Camera-type eye (tissue), 1 donor: ENCODE measurements at places on chromosomes 6 and 20. TPM values are rescaled to one million over a fixed set of nuclear protein-coding genes. Genes with fewer than 3 reads are reported as not detected.

PROCR gene
- total RNA-seq, result 22.7 TPM

TAGAP gene
- 1.4 TPM for total RNA-seq

EEF1A2 gene
- total RNA-seq, result 87.6 TPM

CCM2L gene
- 4.8 TPM for total RNA-seq

PRDM13 gene
- 16.6 TPM for total RNA-seq

ATF6B gene
- total RNA-seq, result 35.8 TPM
